ENCODE measurements at places on chromosomes 1 and 21.

DNA sequence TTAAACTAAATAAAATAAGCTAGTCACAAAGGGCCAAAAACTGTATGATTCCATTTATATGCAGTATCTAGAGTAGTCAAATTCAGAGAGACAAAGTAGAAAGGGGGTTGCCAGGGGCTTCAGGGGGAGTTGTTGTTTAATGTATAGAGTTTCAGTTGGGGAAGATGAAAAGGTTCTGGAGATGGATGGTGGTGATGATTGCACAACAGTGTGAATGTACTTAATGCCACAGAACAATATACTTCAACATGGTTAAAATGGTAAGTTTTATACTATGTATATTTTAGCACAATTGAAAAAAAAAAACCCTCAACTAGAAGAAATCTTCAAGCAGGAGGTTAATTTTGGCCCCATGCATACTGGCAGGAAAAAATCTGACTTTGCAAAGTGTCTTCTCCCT is 24.3 kb downstream of the VAV3 start:
- no peak for DNase-seq

DNA sequence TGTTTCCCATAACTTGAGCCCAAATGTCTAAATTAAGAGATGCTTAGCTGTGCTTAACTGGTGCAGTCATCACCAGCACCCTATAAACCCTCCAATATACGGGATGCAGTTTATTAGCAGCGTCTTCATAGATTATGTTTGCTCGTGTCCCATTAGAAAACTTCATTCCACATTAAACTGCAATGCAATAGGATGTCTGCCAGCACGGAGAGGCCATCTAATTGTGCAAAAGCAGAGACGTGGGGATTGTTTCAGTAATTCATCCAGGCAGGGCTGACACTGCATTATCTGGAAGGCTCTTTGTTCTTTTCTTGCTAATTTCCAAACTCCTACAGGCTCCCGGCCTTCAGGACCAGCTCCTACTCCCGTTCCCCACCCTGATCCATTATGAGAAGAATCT is 89.5 kb downstream of the CSMD2 start:
- no peak for DNase-seq

GRCh38 chr1:178220094-178220493 is 126.2 kb downstream of the RASAL2 start:
- DNase-seq = no peak

DNA sequence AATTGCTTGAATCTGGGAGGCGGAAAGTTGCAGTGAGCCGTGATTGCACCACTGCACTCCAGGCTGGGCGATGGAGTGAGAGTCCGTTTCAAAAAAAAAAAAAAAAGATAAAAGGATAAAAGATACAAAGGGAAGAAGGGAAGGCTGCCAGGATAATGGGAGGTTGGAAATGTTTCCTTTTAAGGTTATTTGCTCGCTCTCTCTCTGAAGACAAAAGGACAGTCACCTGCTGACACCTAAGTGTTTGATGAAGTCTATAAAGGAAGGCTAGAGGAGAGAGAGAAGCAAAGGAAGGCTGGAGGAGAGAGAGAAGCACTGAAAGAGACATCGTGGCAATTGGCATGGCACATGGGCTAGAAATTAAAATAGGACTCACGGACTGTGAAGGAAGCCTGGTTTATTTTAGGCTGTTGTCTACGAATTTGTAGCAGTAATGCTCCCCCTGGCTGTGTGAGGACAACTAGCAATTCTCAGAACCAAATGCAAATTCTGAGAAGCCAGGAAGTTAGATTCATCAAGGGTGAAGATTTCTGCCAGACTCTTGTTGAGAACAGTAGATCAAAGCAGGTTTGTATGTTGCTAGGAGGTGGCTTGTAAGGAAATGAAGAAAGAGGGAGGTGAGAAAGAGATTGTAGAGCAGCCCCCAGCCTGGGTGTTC is 154.2 kb downstream of the ZP4 start:
- no peak for DNase-seq

DNA sequence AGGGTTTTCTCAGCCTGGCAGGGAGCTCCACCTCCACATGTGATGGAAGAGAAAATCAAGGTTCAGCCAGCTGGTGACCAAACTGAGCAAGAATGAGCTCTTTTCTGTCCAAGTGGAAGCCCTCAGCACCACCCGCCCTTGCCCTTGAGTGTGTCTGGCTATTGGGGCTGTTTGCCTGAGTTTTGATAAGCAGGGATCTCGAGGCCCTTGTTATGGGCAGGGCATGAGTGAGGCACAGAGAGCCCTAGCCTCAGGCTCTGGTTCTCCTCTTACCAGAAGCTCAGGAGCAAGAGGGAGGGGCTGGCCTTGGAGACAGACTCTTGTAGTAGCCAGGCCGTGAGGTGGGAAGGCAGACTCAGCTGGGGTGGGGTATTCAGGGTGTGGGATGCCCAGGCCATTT is 37.5 kb upstream of the ARF1 start:
- no peak for DNase-seq

GRCh38 chr1:215720126-215720525 is 153.0 kb downstream of the KCTD3 start:
- DNase-seq = no peak

Data from occipital lobe (tissue), 3 donors.